ENCODE measurements at places on chromosomes 5 and 9.

- no peak for DNase-seq
Measured at GRCh38 chr5:51225789-51226742, 157.2 kb upstream of the ISL1 start.

- DNase-seq, result no peak
Measured at GRCh38 chr5:115435065-115435777, 109.4 kb downstream of the FEM1C start.

DNA sequence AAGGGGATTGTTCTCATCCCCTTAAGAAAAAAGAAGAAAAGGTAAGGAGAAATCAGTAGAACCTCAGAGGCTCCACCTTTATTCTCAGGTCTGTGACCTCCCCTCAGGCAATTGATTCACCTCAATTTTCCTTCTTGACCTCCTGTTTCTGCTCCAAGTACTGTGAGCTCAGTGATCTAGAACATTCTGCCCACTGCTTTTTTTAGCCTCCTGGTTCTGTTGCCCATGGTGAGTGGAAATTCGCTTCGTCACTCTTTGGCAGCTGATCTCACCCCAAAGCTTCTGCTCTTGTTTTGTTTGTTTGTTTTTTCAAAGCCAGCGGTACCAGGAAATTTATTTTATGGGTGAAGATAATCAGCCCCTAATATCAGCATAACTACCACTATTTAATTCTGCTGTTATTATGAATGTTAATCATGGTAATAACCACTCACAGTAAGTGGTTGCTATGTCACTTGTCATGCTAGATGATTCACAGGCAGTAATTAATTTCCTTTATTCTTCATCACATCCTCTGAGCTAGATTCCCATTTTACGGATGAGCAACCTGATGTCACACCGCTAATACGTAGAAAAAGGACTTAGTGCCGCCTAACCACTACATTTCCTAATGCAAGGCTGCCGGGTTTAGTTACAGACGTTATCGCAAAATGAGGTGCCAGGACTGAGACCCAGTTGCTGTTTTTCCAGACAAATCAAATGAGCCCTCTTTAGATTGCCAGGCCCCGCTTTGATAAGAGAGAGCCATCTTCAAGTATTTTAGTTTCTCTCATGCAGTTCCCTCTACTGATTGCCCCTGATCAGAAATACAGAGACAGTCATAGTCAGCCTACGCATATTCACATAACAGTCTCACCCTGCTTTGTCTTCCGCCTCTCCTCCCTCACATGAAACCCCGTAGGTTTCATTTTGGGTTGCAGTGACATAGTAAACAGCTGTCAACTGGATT, 78.2 kb downstream of the CYFIP2 start:
- DNase-seq, result peak; percentile 32

- DNase-seq, result no peak
Measured at GRCh38 chr5:173878224-173878967, 9.8 kb upstream of the CPEB4 start.

DNA sequence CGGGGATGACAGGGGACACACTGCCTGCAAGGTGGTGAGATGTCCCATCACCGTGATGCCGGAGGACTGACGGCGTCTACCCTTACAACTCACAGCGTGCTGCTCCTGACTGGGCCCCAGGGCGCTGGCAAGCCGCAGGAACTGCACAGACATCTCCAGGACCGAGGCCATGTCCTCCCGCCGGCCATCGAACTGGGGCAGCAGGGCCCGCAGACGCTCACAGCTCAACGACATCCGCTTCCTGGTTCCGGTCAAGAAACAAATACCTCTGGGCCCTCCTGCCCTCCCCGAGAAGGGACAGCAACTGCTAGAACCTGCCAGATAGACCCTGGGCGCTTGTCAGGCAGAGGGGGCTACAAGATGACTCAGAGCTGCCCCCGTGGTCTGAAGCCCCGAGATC, 1.0 kb downstream of the SOHLH1 start:
- no peak for DNase-seq

GRCh38 chr5:1732238-1732941, 67.2 kb downstream of the MRPL36 start:
- DNase-seq, result no peak

DNA sequence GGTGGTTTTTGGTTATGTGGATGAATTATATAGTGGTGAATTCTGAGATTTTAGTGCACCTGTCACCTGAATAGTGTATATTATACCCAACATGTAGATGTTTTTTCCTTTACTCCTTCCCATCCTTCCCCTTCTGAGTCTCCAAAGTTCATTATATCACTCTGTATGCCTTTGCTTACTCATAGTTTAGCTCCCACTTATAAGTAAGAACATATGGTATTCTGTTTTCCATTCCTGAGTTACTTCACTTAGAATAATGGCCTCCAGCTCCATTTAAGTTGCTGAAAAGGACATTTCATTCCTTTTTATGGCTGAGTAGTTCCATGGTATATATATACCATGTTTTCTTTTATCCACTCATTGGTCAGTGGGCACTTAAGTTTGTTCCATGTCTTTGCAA, 161.6 kb upstream of the CD180 start:
- no peak for DNase-seq

- no peak for DNase-seq
Measured at GRCh38 chr5:35735718-35736117, 118.1 kb downstream of the SPEF2 start.

GRCh38 chr9:135229701-135230385, 142.4 kb downstream of the OLFM1 start:
- no peak for DNase-seq

DNA sequence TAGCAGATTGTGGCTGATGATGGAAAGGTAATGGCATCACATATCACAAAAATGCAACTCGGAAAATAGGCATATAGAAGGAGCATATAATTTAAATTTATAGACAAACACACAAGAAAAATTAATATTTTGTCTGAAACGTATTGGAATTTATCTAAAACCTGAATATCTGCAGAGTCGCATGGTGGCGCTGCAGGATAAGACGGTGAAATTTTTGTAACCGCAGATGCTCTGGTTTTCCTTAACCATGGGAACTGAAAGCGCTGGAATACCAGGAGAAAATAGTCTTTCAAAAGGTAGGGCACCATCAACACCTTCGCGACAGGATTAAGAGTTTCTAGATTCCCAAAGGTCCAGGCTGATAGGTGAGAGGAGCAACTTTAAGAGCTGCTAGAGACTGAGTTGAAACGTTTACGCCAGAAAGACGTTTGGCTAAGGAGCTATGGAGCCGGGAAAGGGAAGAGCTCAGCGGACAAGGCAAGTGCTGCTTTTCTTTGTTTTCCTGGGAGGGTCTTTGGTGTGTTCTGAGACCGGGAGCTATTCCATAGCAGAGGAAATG, 11.0 kb upstream of the PCDHB15 start:
- DNase-seq, result no peak

DNA sequence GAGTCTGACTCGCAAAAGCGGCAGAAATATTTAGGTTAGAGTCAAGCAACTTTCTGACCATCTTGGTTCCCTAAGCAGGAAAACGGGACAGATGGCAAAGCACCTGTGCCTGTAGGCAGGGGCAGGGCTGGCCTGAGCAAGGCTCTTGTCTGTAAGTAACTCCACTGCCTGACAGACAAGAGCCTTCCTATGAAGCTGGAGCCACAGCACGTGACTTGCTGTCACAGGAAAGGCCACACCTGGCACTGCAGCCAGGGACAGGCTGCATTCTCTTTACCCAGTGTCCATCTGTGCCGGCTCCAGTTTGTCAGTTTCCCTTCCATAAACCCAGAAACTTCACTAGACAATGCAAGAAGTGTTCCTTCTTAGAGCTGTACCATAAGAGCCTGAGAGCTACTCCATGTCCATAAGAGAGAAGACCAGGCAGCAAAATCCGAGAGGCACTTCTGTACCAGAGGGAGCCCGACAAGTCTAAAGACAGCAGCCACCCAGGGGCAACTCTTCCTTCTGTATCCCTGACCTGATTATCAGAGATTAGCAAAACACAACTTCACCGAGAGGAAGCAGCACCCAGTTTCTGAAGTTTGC, 78.1 kb downstream of the GPR21 start:
- no peak for DNase-seq

GRCh38 chr9:127644943-127645342, 32.9 kb downstream of the STXBP1 start:
- no peak for DNase-seq

DNA sequence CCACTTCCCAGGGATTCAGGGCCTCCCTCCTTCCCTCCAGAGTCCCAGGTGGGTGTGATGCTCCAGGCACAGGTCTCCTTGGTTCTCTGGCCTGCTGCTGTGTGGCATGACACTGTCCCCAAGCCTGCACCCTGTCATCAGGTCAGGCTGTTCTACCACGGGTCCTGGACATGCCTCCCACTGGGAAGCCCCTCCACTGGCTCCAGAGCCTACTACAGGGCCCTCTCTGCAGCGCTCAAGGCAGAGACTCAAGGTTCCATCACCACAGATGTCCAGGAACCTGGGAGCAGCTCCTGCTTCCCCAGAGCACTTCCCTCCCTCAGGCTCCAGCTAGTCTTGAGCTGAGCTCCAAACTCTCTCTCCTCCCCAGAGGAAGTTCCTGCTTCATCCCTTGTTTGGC, 237.3 kb downstream of the PBX3 start:
- no peak for DNase-seq

- DNase-seq, result peak; percentile 9
Measured at GRCh38 chr9:136846376-136847087, 2.7 kb upstream of the PHPT1 start.

- no peak for DNase-seq
Measured at GRCh38 chr9:6714176-6714575, 43.6 kb upstream of the KDM4C start.

GRCh38 chr5:120388016-120388781, 75.9 kb upstream of the PRR16 start:
- no peak for DNase-seq

GRCh38 chr9:75359638-75360037, 271.3 kb downstream of the OSTF1 start:
- no peak for DNase-seq

DNA sequence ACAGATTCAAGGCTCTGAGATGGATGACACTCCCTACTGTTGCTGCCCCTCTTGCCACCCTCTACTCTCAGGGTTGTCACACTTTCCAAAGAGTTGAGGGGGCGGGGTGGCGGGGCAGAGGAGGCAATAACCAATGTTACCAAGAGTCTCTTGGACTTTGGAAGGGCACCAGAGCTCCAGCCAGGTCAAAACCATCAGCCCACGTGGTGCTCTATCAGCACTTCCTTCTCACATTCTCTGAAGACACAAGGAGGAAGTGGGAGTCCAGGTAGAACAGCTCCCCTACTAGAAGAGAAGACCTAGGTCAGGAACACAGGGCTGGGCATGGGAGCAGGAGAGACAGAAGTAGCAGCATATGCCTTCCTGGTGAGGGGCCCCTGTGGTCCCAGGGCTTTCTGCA, 33.0 kb upstream of the PIK3R1 start:
- DNase-seq, result no peak

DNA sequence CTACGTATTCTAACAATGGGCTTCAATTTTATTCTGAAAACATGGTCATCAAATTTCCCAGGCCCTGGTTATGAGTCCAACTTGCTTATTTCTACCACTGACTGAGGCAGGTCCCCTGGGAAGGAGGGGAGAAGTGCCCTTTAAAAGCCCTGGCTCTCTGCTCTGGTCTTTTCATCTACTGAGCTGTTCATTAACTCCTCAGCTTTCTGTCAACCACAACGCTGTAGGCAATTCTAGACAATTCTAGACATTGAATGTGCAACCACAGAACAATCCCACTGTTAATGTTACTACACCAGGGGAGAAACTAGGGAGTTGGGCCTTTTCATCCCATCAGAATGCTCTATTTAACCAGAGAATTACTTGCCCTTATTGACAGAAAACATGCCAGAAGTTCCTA, 10.0 kb downstream of the MOCS2 start:
- no peak for DNase-seq

DNA sequence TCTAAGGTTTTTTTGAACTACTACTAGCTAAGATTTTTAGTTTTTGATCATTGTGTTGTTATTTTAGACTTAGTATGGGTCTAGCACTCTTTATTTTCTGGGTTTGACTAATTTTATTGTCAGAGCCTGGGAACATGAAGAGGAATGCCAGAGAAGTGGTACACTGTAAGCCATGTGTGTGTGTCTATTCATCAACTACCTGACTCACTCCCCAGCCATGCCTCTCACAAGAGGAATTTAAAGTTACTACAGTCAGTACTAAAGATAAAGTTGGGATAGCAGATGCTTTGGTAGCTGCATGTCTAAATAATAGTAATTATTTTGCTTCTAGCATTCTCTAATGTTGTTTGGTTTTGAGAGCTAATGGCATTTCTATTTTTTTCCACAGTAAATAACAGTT, 264.8 kb downstream of the CSNK1G3 start:
- no peak for DNase-seq

DNA sequence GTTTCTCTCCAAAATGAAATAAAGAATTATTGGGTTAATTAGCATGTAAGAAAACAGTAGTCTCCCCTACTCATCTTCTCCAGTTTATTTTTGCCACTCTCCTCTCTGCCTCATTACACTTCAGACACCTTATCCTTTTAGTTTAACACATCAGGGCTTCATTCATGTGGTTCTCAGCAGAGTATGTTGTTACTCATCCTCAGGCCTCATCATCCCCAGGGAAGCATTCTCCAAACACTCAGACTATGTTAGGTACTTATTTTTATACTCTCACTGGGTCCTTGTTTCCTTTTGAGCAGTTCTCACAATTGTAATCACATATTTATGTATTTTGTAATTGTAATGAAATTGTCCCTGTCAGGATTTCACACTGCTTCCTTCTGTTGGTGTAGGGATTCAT, 470.5 kb downstream of the PDE4D start:
- no peak for DNase-seq

DNA sequence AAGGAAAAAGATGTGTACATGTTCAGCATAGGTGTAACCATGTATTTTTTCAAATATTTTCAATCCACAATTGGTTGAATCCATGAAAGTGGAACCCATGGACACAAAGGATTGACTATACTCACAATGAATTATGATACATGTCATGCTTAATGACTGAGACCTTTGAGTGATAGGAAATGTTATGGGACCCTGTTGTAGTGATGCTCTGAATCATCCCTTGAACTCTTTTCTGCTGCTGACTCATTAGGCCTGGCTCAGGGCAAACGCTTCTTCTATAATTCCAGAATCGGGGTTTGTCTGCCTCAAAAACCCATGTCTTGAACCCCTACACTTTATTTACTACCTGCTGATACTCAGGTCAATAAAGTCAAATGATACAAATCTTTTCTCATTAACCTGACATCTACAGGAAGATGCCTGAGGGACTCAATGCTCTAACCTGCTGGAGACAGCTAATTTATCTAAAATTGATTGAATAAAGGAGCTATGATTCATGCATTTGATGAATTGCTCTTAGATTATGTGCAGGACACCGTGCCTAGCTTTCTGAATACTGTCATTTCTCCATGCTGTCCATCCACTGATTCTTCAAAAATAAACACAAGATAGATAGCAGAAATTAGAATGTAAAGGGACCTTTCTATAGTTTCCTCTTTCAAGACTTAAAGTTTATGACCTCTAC, 260.1 kb downstream of the PRELID2 start:
- no peak for DNase-seq

GRCh38 chr9:114769624-114770023, 36.2 kb downstream of the TNFSF15 start:
- no peak for DNase-seq

- no peak for DNase-seq
Measured at GRCh38 chr9:79263628-79264027, 308.1 kb upstream of the TLE4 start.
